Ammon's horn (tissue), 1 donor: ENCODE measurements at places on chromosomes 3 and 15.

DNA sequence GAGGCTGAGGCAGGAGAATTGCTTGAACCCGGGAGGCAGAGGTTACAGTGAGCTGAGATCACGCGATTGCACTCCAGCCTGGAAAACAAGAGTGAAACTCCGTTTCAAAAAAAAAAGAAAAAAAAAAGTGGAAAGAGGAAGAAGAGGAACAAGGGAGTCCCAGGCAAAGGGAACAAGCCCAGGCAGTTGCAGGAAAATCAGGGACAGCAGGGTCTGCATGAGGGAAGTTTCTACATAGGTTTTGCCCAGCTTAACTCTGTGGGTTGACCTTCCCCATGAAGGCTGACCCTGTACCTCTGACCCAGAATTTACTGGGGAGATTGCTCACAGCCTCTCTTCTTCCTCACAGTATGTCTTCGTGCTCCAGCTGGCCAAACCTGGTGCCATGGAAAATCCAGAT lies 12.3 kb downstream of the RBP1 start:
- DNase-seq = no peak

- DNase-seq = no peak
Measured at GRCh38 chr3:4755566-4755965, 223.7 kb upstream of the BHLHE40 start.

- DNase-seq = no peak
Measured at GRCh38 chr3:43867436-43868072, 176.8 kb downstream of the ABHD5 start.

DNA sequence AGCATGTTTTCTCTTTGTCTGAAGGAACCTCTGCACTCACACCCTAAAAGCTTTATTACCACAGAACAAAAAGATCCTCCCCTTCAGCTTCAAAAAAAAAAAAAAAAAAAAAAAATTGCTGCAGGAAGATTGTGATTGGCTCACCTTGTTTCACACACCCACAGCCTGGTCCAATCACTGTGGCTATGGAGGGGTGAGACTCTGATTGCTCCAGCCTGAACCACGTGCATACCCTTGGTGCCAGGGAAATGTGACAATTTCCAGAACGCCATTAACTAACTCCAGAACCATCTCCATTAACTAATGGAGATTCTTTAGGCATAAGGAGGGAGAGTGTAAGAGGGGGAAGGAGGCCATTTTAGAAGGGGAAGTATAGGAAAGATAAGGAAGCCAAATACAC lies 106.5 kb upstream of the CRBN start:
- DNase-seq = no peak

GRCh38 chr3:69085168-69085832 lies 563 bp downstream of the ARL6IP5 start:
- peak; percentile 76 for DNase-seq

- DNase-seq = no peak
Measured at GRCh38 chr3:153783741-153784480, 337.3 kb upstream of the ARHGEF26 start.

DNA sequence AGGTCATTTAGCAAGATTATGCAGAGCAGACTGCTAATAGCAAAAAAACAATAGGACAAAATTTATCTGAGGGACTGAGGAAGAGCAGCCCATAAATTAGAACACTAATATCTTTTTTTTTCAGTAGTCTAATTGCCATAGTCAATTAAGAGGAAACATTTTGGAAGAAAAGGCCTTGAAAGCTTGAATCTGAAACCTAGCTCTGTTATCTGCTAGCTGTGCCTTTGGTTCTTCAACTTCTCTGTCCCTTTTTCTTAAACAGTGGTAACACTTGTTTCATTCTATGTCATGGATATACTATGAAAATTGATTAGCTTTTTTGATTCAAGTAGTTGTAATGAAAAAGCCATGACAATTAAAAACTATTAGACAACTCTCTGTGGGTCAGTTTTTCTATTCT lies 1.7 kb downstream of the ATR start:
- no peak for DNase-seq

GRCh38 chr3:36833160-36833814 lies 68.9 kb upstream of the DCLK3 start:
- DNase-seq = no peak

GRCh38 chr15:83435202-83435601 lies 11.9 kb upstream of the SH3GL3 start:
- no peak for DNase-seq

DNA sequence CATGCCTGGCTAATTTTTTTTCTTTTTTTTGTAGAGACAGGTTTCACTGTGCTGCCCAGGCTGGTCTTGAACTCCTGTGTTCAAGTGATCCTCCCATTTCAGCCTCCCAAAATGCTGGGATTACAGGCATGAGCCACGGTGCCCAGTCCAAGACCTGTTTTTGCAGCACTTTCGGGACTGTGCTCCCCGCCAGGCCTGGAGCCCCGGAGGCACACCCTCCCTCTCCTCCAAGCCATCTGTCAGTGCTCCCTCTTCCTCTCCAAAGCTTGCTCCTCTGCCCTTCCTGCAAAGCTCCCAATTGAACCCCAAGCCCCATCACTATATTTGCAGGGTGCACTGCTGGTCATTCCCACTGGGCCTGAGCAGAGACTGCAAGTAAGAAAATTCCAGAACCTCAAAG lies 98.1 kb downstream of the CORO2B start:
- no peak for DNase-seq

GRCh38 chr3:17949101-17949500 lies 206.7 kb upstream of the TBC1D5 start:
- DNase-seq = no peak

DNA sequence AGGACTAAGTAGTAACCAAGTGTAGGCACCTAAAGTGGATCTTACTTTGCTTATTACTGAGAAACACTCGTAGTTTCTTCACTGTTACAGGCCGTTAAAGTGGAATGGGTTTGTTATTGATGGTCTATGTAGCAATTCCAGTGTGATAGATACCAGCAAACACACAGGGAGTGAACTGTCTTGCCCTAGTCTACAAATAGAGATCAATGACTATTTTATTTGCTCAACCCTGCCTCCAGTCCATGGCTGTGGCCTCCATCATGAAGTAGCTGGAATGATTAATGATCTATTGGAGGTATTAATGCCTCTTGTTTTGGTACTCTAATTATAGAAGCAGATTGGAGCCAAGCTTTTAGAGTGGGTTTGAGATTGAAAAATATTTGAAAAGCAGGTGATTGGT lies 362.7 kb upstream of the AZI2 start:
- no peak for DNase-seq

- no peak for DNase-seq
Measured at GRCh38 chr15:58478579-58478978, 46.8 kb downstream of the LIPC start.

- DNase-seq = no peak
Measured at GRCh38 chr3:178217479-178217878, 318.8 kb upstream of the KCNMB2 start.

DNA sequence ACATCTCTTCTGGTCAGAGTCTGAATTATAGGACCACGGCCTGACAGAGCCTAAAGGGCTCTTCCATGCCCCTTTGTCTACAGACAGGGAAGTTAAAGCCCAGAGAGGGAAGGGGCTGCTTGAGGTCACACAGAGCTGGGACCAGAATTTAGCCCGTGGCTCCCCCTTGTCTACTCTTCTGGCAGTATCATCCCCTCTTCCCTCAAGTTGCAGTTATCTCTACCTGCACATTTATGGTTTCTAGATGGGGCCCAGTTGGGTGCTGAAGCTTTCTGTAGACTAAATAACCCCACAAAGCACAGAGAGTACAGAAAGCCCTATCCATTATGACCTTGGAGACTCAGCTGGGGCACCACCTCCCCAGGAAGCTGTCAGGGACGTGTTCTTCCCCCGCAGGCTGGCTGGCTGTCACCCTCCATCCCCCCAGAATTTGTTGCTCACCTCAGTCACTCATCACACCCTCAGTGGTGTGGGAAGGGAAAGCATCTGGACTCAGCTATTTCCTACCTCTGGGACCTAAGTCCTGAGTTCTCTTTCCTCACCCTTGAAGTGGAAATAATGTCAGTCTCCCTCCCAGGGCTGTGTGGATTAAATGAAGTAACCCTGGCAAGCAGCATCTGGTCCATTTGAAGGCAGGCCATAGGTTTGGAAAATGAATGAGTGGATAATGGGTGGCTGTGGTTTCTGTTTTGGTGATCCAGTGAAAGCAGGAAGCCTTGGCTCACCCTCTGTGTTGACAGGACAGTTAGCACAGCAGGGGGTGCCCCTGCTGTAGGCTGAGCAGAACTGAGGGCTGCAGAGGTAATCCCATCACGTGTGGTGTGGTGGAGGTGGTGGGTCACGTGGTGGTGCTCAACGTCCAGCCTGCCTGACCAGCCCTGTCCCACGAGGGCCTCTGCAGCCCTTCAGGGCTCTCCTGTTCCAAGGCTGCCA lies 16.3 kb downstream of the ACOX2 start:
- no peak for DNase-seq

DNA sequence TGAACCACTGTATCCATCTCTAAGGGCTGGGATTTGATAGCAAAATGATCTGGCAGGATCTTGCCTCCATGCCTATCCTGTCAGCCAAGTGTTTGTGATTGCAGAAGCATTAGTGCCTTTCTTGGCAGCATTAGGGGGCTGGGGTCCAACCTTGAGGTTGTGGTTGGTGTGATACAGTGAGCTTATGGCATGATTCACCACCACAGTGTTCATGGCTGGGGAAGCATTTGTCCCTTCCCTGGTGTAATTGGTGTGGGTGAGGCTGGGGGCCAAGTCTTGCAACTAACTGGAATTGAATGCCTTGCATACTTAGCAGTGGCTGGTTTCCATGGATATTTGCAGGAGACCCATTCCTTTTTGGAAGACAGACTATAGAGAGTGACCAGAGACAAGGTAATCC lies 271.0 kb upstream of the TBL1XR1 start:
- no peak for DNase-seq

GRCh38 chr3:181755959-181756358 lies 44.2 kb downstream of the SOX2 start:
- no peak for DNase-seq

DNA sequence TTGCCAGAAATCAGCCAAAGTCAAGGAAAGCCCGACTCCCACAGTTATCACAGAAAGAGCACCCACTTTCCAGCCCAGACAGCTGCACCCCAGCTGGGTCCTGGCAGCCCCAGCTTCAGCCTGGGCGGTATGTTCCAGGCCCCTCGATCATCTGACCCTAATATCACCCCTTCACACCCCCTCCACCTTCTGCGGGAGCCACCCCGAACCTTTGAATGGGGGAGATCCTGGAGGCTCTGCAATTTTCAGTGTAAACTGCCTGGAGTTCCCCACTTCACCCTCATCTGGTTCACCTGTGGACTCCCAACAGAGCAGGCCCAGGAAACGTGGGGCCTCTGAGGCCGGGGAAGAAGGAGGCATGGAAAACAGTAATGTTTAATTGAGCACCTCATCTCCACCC lies 5.9 kb downstream of the PRSS50 start:
- no peak for DNase-seq

DNA sequence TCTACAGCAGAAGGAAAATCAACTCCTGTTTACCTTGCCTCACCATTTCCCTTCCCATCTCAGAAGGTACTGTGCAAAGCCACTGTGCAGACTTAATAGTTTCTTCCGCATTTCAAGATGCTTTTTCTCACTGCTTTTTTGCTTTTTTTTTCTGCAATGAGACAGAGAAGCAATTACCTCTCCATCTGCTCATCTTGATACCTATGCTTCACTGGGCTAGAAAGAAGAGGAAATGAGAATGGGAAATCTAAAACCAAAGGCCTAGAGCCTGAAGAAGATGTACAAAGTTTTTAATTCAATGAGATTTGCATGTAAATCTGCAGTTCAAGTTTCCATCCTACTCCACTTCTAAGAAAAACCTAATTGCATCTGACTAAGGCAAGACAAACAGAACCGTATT lies 238.1 kb upstream of the SETMAR start:
- no peak for DNase-seq

GRCh38 chr3:41569632-41570305 lies 370.5 kb downstream of the CTNNB1 start:
- DNase-seq = no peak

DNA sequence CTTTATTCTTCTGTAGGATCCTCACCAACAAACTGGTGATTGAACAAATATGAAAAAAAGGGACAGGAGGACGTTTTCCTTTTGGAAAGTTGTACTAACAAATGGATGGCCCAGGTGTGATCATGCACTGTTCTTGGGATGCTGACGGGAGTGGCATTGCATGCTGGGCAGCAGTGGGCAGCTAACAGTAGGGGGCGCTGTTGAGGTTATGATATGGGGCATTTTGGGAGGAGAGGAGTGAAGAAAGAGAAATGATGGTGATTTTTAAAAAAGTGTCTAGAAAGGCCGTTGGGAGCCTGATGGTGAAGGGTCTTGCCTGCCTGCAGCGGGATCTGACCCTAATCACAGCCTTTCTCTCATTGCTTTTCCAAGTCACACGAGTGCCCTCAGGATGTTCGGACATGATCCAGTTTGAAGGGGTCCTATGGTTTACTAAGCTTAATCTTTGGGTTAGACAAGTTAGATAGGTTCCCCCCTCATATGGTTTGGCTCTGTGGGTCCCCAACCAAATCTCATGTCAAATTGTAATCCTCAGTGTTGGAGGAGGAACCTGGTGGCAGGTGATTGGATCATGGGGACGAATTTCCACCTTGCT lies 46.2 kb upstream of the PRTG start:
- no peak for DNase-seq

GRCh38 chr3:153680526-153680925 lies 440.7 kb upstream of the ARHGEF26 start:
- DNase-seq = no peak

- no peak for DNase-seq
Measured at GRCh38 chr3:188590557-188590956, 436.6 kb downstream of the LPP start.

DNA sequence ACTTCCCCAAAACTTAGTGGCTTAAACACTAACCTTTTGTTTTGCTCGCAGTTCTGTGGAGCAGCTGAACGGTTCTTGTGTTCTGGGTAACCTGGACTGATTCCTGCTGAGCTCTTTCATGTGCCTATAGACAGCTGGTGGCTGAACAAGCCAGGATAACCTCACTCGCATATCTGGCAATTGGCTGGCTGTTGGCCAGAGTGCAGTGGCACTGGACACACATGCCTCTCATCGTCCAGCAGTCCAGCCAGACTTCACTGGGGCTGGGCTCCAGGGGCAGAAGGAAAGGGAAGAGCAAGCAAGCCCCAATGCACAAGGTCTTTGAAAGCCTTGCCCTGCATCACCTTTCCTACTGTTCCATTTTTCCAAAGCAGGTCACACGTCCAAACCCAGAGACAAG lies 53.6 kb upstream of the GATA2 start:
- no peak for DNase-seq

DNA sequence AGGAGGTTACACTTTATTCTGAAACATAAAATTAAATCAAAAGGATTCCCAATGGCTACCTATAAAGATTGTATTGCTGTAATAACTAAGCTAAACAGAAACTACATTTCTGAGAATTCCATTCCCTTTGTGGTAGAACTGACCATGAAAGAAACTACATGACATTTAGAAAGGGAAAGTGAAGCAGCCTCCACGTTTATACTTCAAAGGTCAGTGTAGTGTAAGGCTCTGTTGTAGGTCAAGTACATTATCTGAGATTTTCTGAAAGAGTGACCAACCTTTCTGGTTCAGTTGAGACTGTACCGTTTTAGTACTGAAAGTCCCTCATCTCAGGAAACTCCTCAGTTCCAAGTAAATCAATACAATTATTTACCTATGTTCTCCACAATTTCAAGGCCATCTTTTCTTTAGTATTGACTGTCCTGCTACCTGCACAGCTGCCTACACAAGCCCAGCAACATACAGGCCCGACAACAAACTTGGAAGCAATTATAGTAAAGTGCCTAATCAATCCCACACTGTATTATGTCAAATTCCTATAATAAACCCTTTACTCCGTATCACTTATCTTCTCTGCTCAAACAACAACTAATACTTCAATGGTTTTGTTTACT lies 343.0 kb downstream of the PLOD2 start:
- DNase-seq = no peak

- no peak for DNase-seq
Measured at GRCh38 chr3:170689296-170689829, 103.5 kb upstream of the SLC7A14 start.

- peak; percentile 12 for DNase-seq
Measured at GRCh38 chr15:62793752-62794144, 248.8 kb upstream of the TPM1 start.
